D341Med (cell line): ENCODE measurements at places on chromosomes 5 and 9.

GRCh38 chr5:97010606-97011005, 74.7 kb downstream of the LNPEP start:
- no peak for DNase-seq

- no peak for DNase-seq
Measured at GRCh38 chr9:81877047-81877446, 51.2 kb upstream of the SPATA31D4 start.

DNA sequence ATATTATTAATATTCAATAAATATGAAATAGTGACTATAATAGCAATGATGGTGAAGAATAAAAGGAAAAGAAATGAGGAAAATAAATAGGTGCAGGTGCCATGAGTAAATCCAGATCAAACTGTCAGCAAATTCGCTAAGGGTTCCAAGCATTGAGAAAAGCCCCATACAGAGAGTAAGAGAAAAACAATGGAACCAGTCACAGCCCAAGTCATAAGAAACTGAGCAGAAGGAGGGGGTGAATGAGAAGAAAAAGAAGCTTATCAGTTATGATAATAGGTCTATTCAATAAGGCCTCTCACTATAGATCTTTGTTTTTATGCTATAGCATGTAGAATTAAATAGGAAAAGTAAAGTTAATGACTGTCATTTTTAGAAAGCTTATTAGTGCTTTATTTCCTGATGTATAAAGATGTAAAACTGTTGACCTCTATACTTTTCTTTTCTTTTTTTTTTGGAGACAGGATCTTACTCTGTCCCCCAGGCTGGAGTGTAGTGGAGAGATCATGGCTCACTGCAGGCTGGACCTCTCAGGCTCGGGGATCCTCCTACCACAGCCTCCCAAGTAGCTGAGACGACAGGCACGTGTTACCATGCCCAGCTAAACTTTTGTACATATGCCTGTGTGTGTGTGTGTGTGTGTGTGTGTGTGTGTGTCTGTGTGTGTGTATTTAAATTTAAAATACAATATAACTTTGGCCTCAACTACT, 72.4 kb downstream of the FYB1 start:
- no peak for DNase-seq

DNA sequence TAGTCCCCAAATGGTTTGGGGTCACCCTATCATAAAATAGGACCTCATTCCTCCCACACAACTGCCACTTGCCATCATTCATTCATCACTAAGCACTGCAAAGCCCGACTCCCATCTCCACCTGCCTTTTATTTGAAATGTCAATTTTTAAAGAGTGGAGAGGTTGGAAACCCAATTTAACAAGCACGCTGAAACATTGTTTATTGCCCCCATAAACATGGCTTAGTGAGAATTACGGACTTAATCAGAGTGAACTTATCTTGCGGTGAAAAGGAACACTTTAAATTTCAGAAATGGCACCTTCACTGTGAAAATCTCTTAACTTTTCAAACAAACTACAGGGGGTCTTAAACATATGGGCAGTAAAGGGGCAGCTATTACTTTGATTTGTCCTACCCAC, 241.1 kb downstream of the CRB2 start:
- no peak for DNase-seq

GRCh38 chr5:152593388-152593787, 188.3 kb upstream of the NMUR2 start:
- no peak for DNase-seq

DNA sequence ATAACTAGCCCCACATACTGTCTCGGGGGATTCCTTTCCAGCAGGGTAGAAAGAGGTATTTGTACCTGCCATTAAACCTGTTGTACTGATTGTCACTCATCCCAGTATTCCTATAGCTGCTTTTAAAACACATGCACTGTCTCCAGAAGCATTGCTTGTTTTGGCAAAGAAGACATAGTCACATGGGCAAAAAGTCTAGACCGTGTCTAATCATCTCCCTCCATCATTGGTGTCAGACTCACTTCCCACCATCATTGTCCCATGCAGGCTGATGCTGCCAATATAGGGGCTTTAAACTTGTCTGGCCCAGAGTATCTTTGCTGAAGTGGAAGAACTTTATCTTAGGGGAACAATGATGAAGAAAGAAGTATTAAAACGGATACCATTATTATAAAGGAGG, 12.6 kb downstream of the DNAJC21 start:
- no peak for DNase-seq

DNA sequence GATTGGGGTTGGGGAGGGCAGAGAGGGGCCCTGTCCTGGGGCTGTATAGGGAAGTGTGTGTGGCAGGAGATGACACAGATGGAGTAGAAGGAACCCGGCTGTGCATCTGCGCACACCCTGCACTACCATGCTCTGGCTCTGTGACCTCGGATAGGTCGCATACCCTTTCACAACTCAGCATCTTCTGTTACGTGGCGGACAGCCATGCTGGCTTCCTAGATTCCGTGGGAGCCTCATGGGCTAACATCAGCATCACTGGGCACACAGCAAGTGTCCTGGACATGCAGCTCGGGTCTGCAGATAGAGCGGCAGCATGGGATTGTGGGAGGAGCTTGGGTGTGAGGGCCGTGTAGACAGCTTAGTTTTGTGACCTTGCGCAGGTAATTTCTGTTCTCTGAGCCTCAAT, 9.2 kb downstream of the ARPC5L start:
- DNase-seq, result no peak
